ENCODE measurements at places on chromosomes 16 and 17. TPM values are rescaled to one million over a fixed set of nuclear protein-coding genes. Genes with fewer than 3 reads are reported as not detected.

UTS2R gene
- total RNA-seq: not detected

CCL5 gene
- 1.5 TPM for total RNA-seq

ZNF23 gene
- 2.6 TPM for total RNA-seq

BRIP1 gene
- 0.38 TPM for total RNA-seq

ZNF469 gene
- total RNA-seq: 0.44 TPM

SYCE1L gene
- total RNA-seq: 3.3 TPM

KCNJ12 gene
- 0.37 TPM for total RNA-seq

IGFBP4 gene
- 40.1 TPM for total RNA-seq

PRSS22 gene
- total RNA-seq: 17.4 TPM

OR1A1 gene
- total RNA-seq: not detected

LGALS9B gene
- not detected for total RNA-seq

KRTAP2-1 gene
- not detected for total RNA-seq

TNS4 gene
- 0.16 TPM for total RNA-seq

SLC22A31 gene
- total RNA-seq: 49.7 TPM

ASIC2 gene
- not detected for total RNA-seq

CNGB1 gene
- total RNA-seq: not detected

KRTAP17-1 gene
- not detected for total RNA-seq

DPEP2 gene
- total RNA-seq: 1.3 TPM
